ENCODE measurements at places on chromosomes 7 and 10. TPM values are rescaled to one million over a fixed set of nuclear protein-coding genes. Genes with fewer than 3 reads are reported as not detected.

- no peak for DNase-seq
These were observed 111.2 kb downstream of the SAMD9 start for GRCh38 chr7:93006480-93007095.

- DNase-seq = no peak
These were observed 8.8 kb upstream of the SH2B2 start for GRCh38 chr7:102277901-102278300.

Gene SPDYE9
- 0.38 TPM for polyA plus RNA-seq

DNA sequence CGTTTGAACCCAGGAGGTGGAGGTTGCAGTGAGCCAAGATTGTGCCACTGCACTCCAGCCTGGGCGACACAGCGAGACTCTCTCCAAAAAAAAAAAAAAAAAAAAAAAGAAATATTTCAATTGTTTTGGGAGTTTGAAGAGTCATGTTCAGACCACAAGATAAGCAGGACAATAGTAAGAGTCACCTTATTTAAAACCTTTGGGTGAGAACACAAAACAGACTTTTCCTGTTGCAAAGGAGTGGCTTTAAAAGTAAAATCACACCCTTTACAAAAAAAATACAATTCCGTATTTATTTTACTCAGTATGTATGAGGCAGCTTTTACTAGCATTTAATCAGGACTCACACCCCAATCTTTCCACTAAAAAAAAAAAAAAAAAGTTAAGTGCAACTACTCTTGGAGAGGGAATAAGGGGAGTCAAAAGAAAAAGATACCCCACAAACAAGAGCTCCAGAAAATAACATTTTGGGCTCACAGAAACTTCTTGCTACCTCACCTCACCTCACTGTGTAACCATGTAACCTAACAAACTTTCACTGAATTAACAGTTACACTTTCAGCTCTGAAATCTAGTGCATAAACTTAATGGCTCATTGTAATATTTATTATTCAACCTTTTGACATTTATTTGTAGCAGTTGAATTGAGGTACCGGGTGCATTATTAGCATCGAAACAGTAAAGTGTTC is 11.2 kb downstream of the SKIDA1 start:
- no peak for DNase-seq

Gene AASS
- 5.8 TPM for polyA plus RNA-seq

GRCh38 chr7:121510858-121511482 is 114.9 kb upstream of the FAM3C start:
- no peak for DNase-seq

- no peak for DNase-seq
These were observed 126.9 kb upstream of the EFCAB10 start for GRCh38 chr7:105707967-105708762.

GRCh38 chr10:12902135-12902572 is 99.4 kb downstream of the CCDC3 start:
- peak; percentile 64 for DNase-seq

Gene MUC12
- 1.0 TPM for polyA plus RNA-seq

DNA sequence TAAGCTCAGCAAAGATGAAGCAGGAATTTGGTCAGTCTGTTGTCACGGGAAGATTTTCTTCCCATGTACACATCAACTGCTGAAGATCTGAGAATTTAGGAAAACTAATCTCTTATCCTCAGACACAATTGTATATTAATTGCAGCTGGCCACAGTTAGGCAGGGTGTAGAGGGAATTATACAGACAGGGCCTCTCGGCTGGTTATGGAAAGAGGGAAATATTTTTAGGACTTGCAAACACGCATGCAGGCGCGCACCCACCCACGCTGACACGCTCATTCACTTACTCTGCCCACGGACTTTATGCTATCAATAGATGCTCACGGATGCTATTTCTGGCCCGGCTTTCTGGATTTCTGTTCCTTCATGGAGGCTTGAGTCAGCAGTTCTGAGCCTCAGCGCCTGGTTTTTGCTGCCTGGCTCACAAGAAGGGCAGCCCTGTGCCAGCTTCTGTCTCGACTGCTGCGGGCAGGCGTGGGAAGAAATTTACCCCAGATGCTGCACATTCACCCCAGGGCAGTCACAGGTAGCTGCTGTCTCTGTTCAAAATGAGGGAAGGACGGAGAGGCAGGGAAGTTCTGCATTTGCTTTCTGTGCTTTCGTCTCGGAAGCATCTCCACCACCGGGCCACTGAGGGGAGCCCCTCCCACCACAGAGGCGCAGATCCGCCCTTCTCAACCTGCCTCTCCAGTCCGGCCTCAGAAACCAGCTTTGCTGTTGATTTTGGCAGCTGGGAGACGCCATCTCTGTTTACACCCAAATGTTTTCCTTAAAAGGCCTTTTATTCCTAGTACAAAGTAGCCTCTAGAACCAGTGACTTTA is 116.3 kb upstream of the BTBD16 start:
- peak; percentile 91 for DNase-seq

Gene UBN2
- 1.2 TPM for polyA plus RNA-seq

GRCh38 chr7:97555857-97556421 is 175.9 kb upstream of the TAC1 start:
- DNase-seq = no peak

GRCh38 chr7:18087026-18087686 is 59.5 kb upstream of the PRPS1L1 start:
- DNase-seq = no peak

DNA sequence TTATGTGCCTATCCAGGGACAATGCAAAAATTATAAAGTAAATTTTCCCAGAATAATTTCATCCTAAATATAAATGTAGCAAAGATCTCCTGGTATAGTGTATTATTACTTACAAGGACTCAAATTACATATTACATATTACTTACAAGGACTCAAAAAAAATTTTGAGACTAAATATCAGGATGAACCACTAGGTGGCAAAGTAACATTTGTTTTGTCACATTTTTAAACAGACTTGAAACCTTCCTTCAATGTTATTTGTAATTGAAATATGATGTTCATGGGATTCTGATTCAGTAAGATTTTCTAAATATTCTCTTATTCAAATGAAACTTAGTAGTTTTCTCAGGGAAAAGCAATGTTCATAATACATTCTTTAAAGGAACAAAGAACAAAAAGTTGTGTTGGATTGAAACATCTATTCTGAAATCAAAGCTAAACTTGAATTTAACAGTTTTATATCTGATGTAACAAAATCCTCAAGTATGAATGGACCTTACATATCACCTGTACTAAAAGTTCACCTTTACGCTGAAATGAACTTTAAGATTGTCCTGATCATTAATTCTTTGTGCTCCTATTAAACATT is 74.3 kb upstream of the GNAI1 start:
- peak; percentile 64 for DNase-seq

Gene GPR15LG
- not detected for polyA plus RNA-seq

Gene HMX3
- polyA plus RNA-seq = not detected

GRCh38 chr7:100944138-100944537 is 5.2 kb upstream of the MUC3A start:
- no peak for DNase-seq

- DNase-seq = peak; percentile 58
These were observed 3.8 kb upstream of the IL6 start for GRCh38 chr7:22723181-22723601.

- DNase-seq = no peak
These were observed 141.7 kb upstream of the KCND2 start for GRCh38 chr7:120131096-120131839.

DNA sequence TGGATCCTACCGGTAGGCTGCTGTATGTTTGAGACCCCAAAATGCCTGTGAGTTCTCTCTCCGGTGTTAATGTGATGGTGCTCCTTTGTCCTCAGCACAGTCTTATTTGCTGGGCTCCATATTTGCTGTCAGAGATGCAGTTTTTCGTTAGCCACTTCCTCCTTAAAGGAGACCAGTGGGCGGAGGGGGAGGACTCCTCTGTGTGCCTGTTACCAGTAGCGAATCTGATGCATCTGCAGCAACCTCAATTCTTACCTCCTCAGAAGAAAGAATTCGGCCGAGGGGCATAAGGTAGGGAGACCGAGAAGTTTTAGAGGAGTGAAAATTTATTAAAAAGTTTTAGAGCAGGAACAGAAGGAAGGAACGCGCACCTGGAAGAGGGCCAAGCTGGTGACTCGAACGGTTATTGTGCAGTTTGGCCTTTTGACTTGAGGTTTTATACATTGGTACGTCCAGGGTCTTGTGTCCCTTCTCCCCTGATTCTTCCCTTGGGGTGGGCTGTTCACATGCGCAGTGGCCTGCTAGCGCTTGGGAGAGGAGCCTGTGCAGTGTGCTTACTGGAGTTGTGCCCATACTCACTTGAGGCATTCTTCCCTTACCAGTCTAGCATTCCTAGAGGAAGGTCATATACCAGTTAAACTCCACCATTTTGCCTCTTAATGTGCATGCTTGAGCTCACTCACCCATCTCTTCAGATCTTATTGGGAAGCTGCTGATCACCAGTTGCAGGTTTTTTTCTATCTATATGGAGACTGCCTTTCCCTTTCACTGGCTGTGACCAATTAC is 49.5 kb downstream of the GNAI1 start:
- no peak for DNase-seq

GRCh38 chr10:88343761-88344484 is 239.2 kb downstream of the RNLS start:
- DNase-seq = peak; percentile 0

DNA sequence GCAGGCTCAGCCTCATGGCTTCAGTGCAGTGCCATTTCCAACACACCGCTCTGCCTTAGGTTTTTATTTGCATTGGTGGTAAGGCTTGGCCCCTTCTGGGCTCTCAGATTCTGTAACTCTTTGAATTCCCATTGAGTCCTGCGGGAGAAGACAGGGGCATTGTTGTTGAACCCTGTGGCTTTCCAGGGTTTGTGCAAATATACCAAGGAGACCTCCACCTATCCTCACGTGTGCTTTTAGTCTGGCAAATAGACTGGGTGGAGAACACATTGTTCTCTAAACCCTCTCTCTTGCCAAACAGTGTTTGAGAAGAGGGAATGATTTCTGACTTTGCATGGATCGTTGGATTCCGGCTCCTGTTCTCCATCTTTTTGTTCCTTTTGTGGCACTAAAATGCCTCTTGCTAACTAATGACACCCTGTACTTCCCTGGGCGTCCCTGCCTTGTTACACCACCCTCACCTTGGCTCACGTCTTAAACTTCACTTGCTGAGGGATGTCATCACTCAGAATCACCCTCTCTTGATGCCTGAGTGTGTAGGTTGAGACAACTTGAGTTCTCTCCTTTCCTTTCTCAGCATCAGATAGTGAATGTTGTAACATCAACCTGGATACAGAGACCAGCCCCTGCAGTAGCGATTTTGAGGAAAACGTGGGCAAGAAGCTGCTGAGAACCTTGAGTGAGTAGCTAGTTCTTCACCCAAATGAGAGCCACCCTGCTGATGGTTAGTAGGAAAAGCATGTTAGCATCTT is 40.5 kb downstream of the GOT1 start:
- no peak for DNase-seq

- no peak for DNase-seq
These were observed 144.9 kb upstream of the MAGI2 start for GRCh38 chr7:79598351-79598750.

GRCh38 chr7:42292991-42293521 is 56.0 kb upstream of the GLI3 start:
- peak; percentile 3 for DNase-seq

- no peak for DNase-seq
These were observed 102.5 kb downstream of the PCLO start for GRCh38 chr7:83060218-83060617.

GRCh38 chr10:131660427-131660826 is 240.4 kb upstream of the PPP2R2D start:
- DNase-seq = no peak

GRCh38 chr7:159034394-159034793 is 110.3 kb downstream of the VIPR2 start:
- no peak for DNase-seq

- DNase-seq = no peak
These were observed 237.8 kb downstream of the ZWINT start for GRCh38 chr10:56123247-56123646.

Gene HSPA14
- polyA plus RNA-seq = 21.0 TPM

Gene GIMAP1
- not detected for polyA plus RNA-seq

Gene NXPH1
- polyA plus RNA-seq = not detected

Gene GATA3
- polyA plus RNA-seq = not detected

- no peak for DNase-seq
These were observed 77.9 kb upstream of the RHOBTB1 start for GRCh38 chr10:61021926-61022325.

Gene ST8SIA6
- polyA plus RNA-seq = not detected

DNA sequence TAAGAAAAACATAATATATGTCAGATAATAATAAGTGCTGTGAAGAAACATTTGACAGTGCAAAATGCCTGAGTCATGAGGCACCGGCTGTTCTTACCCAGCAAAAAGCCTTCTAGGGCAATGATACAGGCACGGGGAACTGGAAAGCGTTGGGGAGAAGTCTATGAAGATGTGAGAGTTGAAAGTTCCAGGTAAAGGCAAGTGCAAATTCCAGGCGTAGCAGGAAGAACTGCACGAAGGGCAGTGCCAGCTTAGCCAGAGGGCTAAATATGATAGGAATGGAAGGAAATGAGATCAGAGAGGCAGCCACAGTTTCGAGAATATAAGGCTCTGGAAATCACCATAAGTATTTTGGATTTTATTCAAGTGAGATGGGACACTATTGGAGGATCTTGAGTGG is 87.0 kb downstream of the IPMK start:
- DNase-seq = peak; percentile 16

DNA sequence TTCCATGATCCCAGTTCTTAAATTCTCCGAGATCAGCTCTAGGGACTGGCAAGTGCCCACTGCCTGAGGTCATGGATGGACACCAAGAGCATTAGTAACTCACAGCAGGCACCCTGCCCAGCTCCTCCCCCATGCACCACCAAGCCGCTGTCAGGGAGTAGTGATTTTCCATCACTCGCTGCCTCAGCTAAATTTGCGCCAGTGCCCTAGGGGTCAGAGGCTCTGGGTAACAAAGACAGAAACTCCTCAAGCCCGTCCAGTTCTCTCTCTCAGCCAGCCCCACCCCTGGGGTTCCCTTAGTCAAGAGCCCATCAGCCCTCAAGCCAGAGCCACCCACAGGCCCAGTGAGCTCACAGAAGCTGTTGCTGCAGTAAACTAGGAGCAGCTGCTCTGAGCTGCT is 30.0 kb downstream of the PAX2 start:
- DNase-seq = peak; percentile 33

Gene ASB15
- not detected for polyA plus RNA-seq

GRCh38 chr10:110433740-110434139 is 64.0 kb upstream of the DUSP5 start:
- DNase-seq = no peak

Gene OR2A42
- not detected for polyA plus RNA-seq

- DNase-seq = no peak
These were observed 299.6 kb downstream of the ADK start for GRCh38 chr10:74450602-74451001.

DNA sequence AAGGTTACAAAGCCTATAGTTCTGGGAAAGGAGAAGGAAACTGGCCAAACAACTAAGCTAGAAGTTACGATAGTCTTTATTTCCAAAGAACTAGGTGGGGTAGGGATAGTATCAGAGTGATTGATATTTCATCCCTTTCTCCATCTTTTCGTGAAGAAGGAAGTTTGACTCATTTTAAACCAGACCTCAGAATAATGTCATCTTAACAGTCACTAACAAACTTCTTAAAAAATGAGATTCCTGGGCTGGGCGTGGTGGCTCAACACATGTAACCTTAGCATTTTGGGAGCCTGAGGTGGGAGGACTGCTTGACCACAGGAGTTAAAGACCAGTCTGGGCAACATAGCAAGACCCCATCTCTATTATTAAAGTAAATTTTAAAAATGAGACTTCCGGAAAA is 69.4 kb downstream of the ARL4A start:
- peak; percentile 51 for DNase-seq

Data from GM23248 (cell line).